ENCODE measurements at places on chromosomes 3 and 15. TPM values are rescaled to one million over a fixed set of nuclear protein-coding genes. Genes with fewer than 3 reads are reported as not detected.

KY gene
- total RNA-seq: 0.88 TPM

AADAC gene
- 239 TPM for total RNA-seq

TERB2 gene
- not detected for total RNA-seq

PIGX gene
- total RNA-seq: 12.4 TPM

DPPA2 gene
- total RNA-seq: not detected

GJD2 gene
- total RNA-seq: not detected

CPNE9 gene
- total RNA-seq: not detected

OXTR gene
- not detected for total RNA-seq

ATP13A5 gene
- total RNA-seq: not detected

FBXL22 gene
- not detected for total RNA-seq

GPR171 gene
- total RNA-seq: 5.0 TPM

TRA2B gene
- total RNA-seq: 117 TPM

ACKR2 gene
- 1.1 TPM for total RNA-seq

PLSCR5 gene
- not detected for total RNA-seq

DNA sequence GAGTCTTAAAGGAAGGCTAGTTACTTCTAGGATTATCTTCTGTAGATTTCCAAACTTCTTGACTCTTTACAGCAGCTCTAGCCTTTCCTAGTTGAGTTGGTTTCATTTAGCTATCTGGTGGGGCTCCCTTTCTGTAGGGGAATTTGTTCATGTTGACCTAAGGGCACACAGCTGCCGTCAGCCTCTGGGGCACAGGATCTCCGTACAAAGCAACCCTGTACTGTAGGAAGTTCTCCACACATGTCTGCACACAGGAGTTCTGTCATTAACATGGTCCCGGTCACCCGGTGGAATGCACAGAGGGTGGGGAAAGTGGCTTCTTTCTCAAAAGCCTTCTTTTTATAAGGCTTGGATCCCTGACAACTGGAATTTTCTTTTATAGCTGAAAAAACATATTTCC lies 88.7 kb upstream of the TNIK start:
- DNase-seq: no peak
- H3K4me1 ChIP-seq: no peaks in the 10 kb centered on the region
- no peaks in the 10 kb centered on the region for H3K27me3 ChIP-seq
- H3K4me3 ChIP-seq: no peak overlapping the region
- H3K27ac ChIP-seq: no peak overlapping the region

DNA sequence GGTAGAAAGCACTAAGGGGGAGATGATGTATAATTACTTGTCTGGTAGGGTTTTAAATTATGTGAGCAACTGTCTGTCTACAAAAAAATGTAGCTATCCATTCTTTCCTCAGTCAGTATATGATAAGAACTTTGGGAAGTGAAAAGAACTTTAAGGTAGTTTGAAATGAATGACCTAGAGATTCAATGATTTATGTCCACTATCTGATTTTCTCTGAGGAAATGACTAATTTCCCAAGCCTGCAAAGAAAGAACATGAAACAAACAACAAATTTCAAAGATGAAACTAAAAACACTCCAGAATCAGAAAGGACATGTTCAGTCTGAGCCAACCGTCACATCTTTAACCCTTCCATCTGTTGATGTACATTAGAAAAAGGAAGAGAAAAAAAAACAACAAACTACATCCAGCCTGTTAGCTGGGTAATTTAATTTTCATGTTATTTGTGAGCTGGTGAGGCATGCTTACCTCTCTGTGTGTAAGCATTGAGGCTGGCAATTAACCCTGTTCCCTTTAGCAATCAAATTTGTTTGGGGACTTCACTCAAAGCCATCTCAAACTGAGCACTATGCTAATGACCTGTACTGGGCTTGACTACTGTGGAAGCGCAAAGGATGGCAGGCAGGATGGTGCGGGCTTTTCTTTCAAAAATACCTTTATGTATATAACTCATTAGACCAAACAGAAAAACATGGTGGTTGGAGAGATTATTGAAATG lies 220.1 kb downstream of the TUSC7 start:
- no peaks in the 10 kb centered on the region for H3K4me1 ChIP-seq
- no peak overlapping the region for H3K27ac ChIP-seq
- H3K36me3 ChIP-seq: no peaks in the 10 kb centered on the region
- H3K4me3 ChIP-seq: no peak overlapping the region

GRCh38 chr3:186386883-186387560 lies 25.0 kb upstream of the DGKG start:
- H3K4me3 ChIP-seq: no peak overlapping the region
- H3K4me1 ChIP-seq: no peaks in the 10 kb centered on the region
- no peaks in the 10 kb centered on the region for H3K27me3 ChIP-seq
- H3K36me3 ChIP-seq: no peaks in the 10 kb centered on the region

- no peaks in the 10 kb centered on the region for H3K36me3 ChIP-seq
- H3K4me1 ChIP-seq: no peaks in the 10 kb centered on the region
- H3K27me3 ChIP-seq: no peaks in the 10 kb centered on the region
- no peak for DNase-seq
- H3K4me3 ChIP-seq: no peak overlapping the region
These were observed 393.0 kb downstream of the IGSF11 start for GRCh38 chr3:118641608-118642007.

DNA sequence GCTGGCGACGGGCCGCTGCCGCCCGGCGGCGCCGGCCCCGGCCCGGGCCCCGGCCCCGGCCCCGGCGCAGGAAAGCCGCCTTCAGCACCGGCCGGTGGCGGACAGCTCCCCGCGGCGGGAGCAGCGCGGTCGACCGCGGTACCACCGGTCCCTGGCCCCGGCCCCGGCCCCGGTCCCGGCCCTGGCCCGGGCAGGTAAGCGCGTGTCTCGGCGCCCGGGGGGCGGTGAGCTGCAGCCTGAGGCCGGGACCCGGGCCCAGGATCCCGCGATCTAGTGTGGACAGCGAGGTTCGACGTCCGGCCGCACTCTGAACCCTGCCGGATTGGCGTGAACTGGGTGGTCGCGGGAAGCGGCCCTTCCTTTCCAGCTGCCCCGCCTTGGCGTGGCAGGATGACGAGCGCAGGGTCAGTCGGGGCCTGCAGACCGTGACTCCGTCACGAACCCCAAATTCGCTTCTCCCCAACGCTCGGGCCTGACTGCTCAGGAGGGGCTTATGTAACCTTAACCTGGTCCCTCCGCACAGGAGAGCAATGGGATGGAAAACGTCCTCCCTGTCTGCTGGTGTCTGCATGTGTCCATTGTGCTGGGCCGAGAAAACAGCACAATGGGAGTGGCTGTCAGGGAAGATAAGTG lies 472 bp downstream of the BSN start:
- H3K36me3 ChIP-seq: no peaks in the 10 kb centered on the region
- no peaks in the 10 kb centered on the region for H3K27me3 ChIP-seq

GRCh38 chr3:79383402-79384012 lies 384.3 kb downstream of the ROBO1 start:
- no peaks in the 10 kb centered on the region for H3K27me3 ChIP-seq
- no peak overlapping the region for H3K4me3 ChIP-seq
- H3K27ac ChIP-seq: no peak overlapping the region
- DNase-seq: no peak
- no peaks in the 10 kb centered on the region for H3K36me3 ChIP-seq
- no peaks in the 10 kb centered on the region for H3K4me1 ChIP-seq

GRCh38 chr15:76168237-76168984 lies 108.6 kb downstream of the TMEM266 start:
- H3K4me3 ChIP-seq: no peak overlapping the region
- H3K36me3 ChIP-seq: no peaks in the 10 kb centered on the region
- no peaks in the 10 kb centered on the region for H3K27me3 ChIP-seq
- no peaks in the 10 kb centered on the region for H3K4me1 ChIP-seq

- DNase-seq: no peak
- H3K4me1 ChIP-seq: no peaks in the 10 kb centered on the region
- no peaks in the 10 kb centered on the region for H3K27me3 ChIP-seq
- no peak overlapping the region for H3K4me3 ChIP-seq
- H3K36me3 ChIP-seq: no peaks in the 10 kb centered on the region
These were observed 36.2 kb downstream of the GABRB3 start for GRCh38 chr15:26736502-26737248.

- H3K36me3 ChIP-seq: no peaks in the 10 kb centered on the region
- no peak for DNase-seq
- no peak overlapping the region for H3K27ac ChIP-seq
- H3K4me3 ChIP-seq: no peak overlapping the region
- H3K4me1 ChIP-seq: peaks cover 5% of the 10 kb centered on the region
- no peaks in the 10 kb centered on the region for H3K27me3 ChIP-seq
These were observed 35.4 kb downstream of the SMARCC1 start for GRCh38 chr3:47746264-47746663.

GRCh38 chr3:105580296-105580965 lies 213.7 kb downstream of the ALCAM start:
- no peak overlapping the region for H3K27ac ChIP-seq
- H3K36me3 ChIP-seq: no peaks in the 10 kb centered on the region
- no peak for DNase-seq
- no peaks in the 10 kb centered on the region for H3K27me3 ChIP-seq
- no peaks in the 10 kb centered on the region for H3K4me1 ChIP-seq

GRCh38 chr3:196397941-196398340 lies 34.3 kb downstream of the UBXN7 start:
- H3K4me1 ChIP-seq: no peaks in the 10 kb centered on the region
- no peaks in the 10 kb centered on the region for H3K27me3 ChIP-seq
- DNase-seq: no peak
- no peak overlapping the region for H3K27ac ChIP-seq

GRCh38 chr15:100083572-100083971 lies 258.2 kb downstream of the ADAMTS17 start:
- H3K27ac ChIP-seq: no peak overlapping the region
- H3K4me3 ChIP-seq: no peak overlapping the region
- H3K4me1 ChIP-seq: no peaks in the 10 kb centered on the region
- H3K36me3 ChIP-seq: no peaks in the 10 kb centered on the region

DNA sequence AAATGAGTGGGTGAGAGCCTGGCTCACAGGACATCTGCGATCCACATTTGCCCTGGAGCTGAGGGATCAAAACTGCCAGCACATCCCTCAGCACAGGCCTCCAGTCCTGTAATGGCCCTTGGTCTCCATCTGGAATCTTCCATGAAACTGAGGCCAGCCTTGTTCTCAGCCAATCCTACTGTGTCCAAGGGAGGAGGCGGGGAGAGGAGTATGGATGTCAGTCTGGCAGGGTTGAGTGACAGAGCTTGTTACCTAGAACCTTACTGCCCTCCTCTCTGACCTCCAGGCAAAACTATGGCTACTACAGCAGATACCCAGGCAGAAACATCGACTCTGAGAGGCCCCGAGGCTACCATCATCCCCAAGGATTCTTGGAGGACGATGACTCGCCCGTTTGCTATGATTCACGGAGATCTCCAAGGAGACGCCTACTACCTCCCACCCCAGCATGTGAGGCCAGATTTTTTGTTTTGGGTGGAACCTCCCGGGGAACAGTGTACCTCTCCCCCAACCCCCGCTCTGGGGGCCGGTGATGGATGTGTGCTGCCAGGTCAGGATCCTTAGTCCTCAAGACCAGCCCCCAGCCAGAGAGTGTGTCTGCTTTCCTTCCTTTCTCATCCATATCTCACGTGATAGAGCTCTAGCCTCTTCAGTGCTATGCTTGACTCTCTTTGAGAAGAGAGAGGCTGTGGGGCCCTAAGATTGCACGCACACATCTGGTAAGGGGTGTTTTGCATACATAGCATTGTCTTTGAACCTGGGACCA lies 41.3 kb downstream of the CHDH start:
- DNase-seq: no peak
- H3K36me3 ChIP-seq: no peaks in the 10 kb centered on the region

DNA sequence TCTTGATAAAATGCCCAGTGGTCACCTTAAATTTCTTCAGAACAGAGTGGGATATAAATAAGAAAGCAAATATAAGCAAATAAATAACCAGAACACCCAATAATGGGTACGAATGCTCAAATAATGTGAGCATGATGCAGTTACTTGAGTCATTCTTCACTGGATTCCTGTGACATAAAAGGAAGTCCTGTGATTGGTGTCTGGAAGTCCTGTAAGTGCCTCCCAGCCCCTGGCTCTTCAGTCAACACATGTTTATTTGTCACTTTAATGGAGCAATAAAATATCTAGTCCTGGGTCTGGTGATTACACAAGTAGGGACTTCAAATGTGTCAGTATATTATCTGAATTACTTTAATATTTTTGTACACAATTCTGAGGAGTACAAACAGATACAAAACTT lies 30.4 kb downstream of the TMEM212 start:
- no peak overlapping the region for H3K4me3 ChIP-seq
- H3K36me3 ChIP-seq: no peaks in the 10 kb centered on the region
- H3K4me1 ChIP-seq: no peaks in the 10 kb centered on the region
- no peaks in the 10 kb centered on the region for H3K27me3 ChIP-seq

DNA sequence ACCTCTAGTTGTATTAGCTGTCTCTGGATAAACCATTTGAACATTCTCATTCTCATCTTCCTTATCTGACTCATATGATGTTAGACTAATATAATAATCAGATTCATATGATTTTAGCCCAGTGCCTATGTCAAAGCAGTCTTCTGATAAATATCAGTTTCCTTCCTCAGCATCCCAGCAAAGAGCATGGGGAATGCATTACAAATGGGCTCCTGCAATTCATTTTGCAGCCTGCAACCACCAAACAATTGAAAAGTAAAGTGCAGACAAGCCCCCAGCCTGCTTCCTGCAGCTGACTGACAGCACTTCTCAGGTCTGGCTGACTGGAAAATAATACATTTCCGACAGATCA lies 78.2 kb upstream of the STAC start:
- DNase-seq: no peak
- no peak overlapping the region for H3K27ac ChIP-seq
- no peaks in the 10 kb centered on the region for H3K4me1 ChIP-seq
- no peaks in the 10 kb centered on the region for H3K36me3 ChIP-seq
- no peak overlapping the region for H3K4me3 ChIP-seq

GRCh38 chr15:91136386-91136923 lies 36.4 kb downstream of the SV2B start:
- H3K27ac ChIP-seq: no peak overlapping the region
- H3K4me1 ChIP-seq: no peaks in the 10 kb centered on the region

GRCh38 chr3:82416830-82417229 lies 655.4 kb upstream of the GBE1 start:
- H3K27ac ChIP-seq: no peak overlapping the region
- DNase-seq: no peak
- H3K4me1 ChIP-seq: no peaks in the 10 kb centered on the region
- no peaks in the 10 kb centered on the region for H3K27me3 ChIP-seq
- H3K36me3 ChIP-seq: no peaks in the 10 kb centered on the region

GRCh38 chr3:159239059-159239458 lies 437.2 kb downstream of the MFSD1 start:
- no peaks in the 10 kb centered on the region for H3K4me1 ChIP-seq
- no peak overlapping the region for H3K27ac ChIP-seq
- no peaks in the 10 kb centered on the region for H3K36me3 ChIP-seq

GRCh38 chr3:68017069-68017468 lies 362.7 kb upstream of the SUCLG2 start:
- DNase-seq: no peak
- H3K4me3 ChIP-seq: no peak overlapping the region
- no peak overlapping the region for H3K27ac ChIP-seq
- no peaks in the 10 kb centered on the region for H3K4me1 ChIP-seq

GRCh38 chr3:110099711-110100110 lies 762.4 kb upstream of the DPPA4 start:
- H3K4me1 ChIP-seq: no peaks in the 10 kb centered on the region
- no peak overlapping the region for H3K27ac ChIP-seq
- no peaks in the 10 kb centered on the region for H3K27me3 ChIP-seq
- DNase-seq: no peak

All from Peyer's patch (tissue), 4 donors.